ENCODE measurements at places on chromosomes 7 and 10.

DNA sequence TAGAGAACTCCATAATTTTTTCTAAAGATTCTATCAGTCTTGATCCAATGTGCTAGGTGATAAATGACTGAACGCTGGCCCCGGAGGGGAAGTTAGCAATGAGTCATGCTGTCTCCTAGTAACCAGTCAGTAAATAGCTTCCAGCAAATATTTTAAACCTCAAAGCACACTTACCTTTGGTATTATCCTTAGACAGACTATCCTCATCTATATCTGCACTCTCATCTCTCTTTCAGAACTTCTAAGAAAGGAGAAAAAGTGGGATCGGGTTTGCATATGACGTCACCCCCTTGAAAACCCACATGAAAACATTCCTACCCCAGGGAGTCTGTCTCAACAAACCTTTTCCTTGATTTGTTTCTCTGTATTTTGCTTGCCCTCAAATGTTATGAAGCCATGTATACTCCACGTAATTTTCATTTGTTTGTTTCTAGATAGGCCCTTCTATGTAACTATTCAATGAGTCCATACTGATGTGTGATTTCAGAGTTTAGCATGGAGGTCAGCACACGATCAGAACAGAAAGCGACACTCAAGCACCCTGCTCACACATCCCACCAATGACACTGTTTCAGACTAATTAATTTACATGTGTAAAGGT lies 174.9 kb upstream of the NRP1 start:
- DNase-seq: no peak

DNA sequence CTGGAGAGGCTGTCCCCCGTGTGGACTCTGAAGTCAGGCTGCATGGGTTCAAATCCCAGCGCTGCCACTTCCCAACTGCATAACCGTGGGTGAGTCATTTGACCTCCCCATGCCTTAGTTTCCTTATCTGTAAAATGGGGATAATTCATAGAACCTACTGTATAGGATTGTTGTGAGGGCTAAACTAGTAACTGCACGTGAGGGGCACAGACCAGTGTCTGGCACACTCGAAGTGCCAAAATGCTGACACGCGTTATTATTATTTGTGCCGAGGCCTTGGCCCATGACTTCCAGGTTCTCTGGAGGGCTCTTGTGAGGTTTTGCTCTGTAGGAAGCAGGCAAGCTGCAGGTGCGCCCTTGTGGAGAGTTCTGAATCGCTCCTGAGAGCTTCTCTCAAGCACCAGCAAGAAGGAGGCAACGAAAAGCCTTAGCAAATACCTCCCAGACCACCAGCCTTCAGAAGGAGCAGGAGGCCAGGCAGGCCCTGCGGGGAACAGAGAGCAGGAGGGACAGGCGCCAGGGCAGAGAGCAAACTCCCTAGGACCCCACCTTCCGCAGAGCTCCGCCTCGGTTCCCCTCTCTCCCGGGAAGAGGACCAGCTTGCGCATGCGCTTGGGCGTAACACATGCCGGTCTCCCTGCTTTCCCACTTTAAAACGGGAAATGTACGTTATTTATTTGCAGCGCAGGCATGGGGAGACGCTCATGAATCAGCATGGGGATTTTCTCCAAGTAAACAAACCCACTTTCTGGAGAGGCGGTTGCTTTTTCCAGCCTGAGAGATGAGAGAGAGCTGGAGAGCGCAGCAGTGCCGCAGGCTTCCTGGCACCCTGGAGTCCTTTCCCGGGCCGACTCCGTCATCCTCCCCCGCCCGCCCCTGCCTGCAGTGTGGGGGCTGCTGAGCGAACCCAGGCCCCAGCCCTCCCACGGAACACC lies 39.6 kb downstream of the SORCS3 start:
- DNase-seq: peak; percentile 72

- no peak for DNase-seq
Measured at GRCh38 chr10:63337455-63338251, 128.1 kb downstream of the JMJD1C start.

DNA sequence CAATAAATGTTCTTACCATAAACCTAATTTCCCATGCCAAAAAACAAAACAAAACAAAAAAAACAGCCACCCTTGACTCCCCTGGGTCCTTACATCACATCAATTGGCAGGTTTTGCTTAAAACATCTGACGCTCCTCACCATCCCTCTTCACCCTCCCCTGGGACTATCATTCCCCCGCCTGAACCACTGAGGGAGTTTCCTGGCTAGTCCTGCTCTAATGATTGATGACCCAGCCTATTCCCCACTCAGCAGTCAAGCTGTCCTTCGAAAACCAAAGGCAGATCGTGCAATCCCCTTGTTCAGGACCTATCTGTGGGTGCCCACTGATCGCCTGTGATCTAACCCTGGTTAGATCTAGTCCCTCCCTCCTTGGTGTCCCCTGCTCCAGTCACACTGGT lies 11.2 kb upstream of the FRMPD2 start:
- no peak for DNase-seq

- DNase-seq: no peak
Measured at GRCh38 chr10:85649461-85649860, 717.1 kb downstream of the GRID1 start.
